ENCODE measurements at places on chromosomes 7 and 10.

DNA sequence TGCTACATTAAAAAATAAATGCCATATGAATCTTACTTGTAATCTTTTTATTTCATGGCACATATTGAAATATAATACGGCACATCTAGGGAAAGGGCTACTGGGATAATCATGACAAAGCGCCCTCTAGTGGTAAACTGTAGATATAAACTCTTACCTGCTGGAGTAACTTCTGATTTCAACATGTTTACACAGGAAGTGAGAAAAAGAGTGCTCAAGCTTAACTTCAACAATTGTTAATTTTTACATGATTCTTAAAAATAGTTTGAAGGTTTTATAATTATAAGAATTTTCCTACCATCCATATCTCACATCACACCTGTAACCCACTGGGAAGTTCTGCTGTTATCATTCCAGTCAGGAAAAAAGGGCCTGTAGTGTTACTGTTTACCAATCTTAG, 2.0 kb upstream of the HEPACAM2 start:
- peak; percentile 77 for DNase-seq

GRCh38 chr7:123499211-123499970, 35.0 kb downstream of the IQUB start:
- DNase-seq: no peak

- no peak for DNase-seq
Observed at GRCh38 chr10:98262571-98262970, 5.4 kb downstream of the LOXL4 start.

DNA sequence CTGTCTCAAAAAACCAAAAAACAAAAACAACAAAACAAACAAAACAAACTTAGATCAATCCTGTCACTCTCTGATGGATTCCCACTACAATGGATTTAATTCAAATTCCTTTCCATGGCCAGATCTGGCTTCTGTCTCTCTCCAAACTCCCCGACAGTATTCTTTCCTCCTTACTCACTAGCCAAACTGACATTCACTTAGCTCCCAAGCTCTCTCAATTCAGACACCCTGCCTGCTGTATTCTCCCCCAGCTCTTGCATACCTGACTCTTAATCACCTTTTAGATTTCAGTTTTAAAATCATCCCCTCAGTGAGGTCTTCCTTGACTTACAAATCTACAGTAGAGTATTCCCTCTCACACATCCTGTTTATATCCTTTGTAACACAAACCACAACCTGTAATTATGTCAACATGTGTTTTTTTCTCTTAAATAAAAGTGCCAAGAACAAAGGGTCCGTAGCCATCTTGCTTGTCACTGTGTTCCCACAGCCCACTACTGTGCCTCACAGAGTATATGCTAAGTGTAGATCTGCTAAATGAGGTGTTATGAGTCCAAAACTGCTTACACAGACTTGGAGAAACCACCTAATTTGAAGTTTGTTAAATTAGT, 14.4 kb downstream of the HERPUD2 start:
- no peak for DNase-seq

GRCh38 chr10:118850418-118851061, 95.8 kb upstream of the CACUL1 start:
- peak; percentile 28 for DNase-seq
